ENCODE measurements at places on chromosomes 12 and 14. TPM values are rescaled to one million over a fixed set of nuclear protein-coding genes. Genes with fewer than 3 reads are reported as not detected.

Gene FLVCR2
- 19.2 TPM for total RNA-seq

Gene PLBD1
- total RNA-seq: 82.4 TPM

Gene AGAP2
- 2.2 TPM for total RNA-seq

Gene BDKRB1
- 7.7 TPM for total RNA-seq

DNA sequence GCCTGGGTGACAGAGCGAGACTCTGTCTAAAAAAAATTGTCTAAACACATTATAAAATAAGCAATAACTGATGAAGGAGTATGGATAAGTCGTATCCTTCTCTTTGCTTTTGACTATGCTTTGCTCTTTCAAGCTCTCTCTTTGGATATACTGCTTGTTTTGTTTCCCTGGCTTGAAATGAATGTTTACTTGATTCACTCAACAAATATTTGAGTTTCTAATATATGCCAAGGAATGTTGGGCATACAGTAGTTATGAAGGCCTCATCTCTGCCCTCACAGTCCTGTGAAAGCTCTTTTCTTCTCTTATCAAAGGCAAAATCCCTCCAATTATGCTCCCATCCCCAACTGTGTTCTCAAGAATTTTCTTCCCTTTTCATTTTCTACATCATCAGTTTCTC is 123.5 kb downstream of the PTPRR start:
- DNase-seq: no peak

DNA sequence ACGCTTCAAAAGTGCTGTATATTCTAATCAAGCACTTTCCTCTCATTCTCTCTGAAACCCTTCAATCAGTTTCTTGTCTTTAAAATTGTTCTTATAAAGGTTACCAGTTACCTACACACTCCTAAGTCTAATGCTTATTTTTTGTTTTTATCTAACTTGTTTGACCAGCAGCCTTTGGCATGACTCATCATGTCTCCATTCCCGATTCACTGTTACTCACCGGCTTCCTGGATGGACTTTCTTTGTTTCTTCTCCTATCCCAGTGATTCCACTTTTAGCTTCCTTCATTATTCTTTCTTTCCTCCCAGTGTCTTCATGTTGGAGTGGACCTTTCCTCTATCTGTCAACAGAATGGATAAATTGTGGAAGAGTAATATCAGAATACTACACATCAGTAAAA is 368.6 kb upstream of the CCDC196 start:
- no peak for DNase-seq

- DNase-seq: no peak
Measured at GRCh38 chr12:109594556-109595317, 21.1 kb downstream of the MVK start.

DNA sequence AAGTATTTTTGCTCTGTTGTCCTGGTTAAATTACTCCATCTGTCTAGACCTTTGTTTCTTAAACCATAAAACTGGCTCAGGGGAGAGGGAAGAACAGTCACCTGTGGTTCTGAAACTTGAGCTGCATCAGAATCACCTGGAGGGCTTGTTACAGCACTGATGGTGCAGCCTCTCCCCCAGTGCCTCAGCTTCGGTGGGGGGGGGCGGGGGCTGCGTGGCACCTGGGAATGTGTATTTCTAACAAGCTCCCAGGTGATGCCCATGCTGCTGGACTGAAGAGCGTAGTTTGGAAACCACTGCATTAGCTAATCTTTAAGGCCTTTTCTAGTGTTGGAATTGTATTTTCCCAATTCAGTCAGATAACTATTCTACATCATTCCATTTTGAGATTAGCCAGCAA is 42.7 kb downstream of the GPHB5 start:
- no peak for DNase-seq

DNA sequence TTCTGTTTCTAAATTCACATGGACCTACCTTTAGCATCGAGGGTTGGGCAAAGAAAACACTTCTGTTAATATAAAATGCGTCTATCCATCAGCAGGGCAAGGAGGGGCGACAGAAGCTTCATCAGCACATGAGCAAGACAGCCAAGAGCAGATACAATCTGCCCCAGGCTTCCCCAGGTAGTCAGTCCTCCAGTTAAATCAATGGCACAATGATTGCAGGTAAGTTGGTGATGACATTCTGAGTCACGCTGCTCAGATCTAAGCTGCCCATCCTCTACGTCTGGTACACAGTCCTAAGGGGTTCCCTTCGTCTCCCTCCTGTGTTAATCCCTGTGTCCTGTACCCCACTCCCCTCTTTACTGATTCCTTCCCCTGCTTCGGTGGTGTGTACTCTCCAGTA is 38.8 kb downstream of the MAP3K9 start:
- DNase-seq: no peak

GRCh38 chr12:130973109-130973508 is 19.4 kb downstream of the ADGRD1 start:
- no peak for DNase-seq

DNA sequence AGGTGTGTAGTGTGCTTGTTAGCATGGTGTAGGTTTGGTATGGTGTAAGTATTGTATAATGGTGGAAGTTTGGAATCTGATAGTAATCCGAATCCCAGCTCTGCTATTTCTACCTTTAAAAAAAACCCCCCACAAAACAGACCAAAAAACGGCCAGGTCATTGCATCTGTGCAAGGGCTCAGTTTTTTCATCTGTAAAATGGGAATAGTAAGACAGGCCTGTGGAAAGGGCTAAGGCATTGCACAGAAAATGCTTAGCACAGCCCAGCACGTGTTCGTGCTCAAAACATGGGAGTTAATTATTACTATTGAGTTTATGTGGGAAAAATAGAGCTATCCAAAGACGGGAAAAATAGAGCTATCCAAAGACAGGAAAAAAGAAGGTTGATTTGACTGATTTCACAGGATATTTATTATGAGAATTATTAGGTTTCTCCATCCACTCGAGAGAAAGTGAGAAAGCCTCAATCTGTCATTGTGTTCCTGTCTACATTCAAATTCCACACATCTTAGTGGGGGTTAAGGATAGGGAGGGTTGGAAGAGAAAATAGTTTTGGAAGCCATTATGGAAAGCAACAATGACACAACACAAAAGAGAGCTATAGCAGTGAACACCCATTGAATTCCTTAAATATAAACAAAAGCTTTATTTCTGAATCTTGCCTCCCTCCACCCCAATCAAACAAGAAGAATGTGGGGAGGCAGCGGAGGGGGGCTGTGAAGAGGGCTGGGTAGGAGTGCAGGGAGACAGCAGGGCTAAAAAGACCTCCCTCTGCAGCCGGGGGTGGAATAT is 126.8 kb upstream of the MAX start:
- DNase-seq: no peak

GRCh38 chr12:98373025-98373554 is 142.3 kb upstream of the TMPO start:
- DNase-seq: peak; percentile 12

DNA sequence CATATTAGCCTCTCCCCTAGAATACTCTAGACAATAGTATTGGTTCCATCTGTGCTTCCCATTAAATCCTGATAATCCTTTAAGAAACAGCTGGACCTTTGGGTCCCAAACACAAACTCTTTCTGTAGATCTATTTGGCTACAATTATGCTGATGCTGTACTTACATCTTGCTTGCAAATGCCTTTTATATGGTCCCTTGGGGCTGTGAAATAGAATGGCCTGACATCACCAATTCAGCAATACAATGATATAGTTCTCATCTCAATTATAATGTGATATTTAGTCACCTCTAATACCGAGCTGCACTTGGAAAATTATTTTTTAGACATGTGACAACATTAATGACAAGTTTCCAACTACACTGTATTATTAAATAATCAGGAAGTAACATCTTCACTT is 261.5 kb downstream of the SOX5 start:
- no peak for DNase-seq

DNA sequence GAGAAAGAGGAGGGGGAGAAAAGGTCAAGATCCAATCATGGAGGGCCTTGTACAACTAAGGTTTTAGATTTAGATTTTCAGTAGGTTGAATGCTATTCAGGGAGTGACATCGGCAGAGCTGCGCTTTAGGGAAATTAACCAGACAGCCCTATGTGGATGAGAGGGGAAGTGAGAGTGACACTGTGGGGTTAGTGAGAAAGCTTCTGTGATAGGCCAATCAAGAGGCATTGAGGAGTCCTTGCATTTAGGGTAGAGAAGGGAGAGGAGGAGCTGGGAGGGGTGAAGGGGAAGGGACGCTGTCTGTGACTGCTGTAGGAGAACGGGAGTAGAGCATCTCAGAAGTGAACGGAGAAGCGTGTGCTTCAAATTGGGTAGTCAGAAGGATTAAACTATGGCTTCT is 3.4 kb downstream of the HSD17B6 start:
- DNase-seq: no peak

DNA sequence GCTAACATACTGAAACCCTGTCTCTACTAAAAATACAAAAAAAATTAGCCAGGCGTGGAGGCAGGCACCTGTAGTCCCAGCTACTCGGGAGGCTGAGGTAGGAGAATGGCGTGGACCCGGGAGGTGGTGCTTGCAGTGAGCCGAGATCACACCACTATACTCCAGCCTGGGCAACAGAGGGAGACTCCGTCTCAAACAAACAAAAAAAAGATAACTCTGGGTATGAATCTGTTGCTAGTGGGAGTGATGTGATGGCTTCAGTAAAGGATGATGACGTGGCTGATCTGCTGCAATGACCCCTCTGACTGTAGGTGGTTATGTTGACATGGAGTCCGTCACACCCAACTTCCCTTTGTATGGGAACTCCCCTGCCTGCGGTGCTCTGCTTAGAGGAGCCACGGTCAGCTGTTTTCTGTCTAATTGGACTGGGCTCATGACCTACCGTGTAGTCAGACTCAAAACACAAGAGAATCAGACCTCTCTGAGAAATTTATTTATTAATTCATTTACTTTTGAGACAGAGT is 59.1 kb upstream of the MED13L start:
- DNase-seq: no peak

GRCh38 chr12:14957551-14958168 is 3.7 kb downstream of the ARHGDIB start:
- DNase-seq: no peak

- no peak for DNase-seq
Measured at GRCh38 chr12:121762269-121762668, 31.2 kb downstream of the RHOF start.

GRCh38 chr12:28440081-28440608 is 249.9 kb downstream of the CCDC91 start:
- no peak for DNase-seq

Data from mucosa of descending colon (tissue), 3 donors.